ENCODE measurements at places on chromosomes 4 and X. TPM values are rescaled to one million over a fixed set of nuclear protein-coding genes. Genes with fewer than 3 reads are reported as not detected.

GRCh38 chr4:145899886-145900460 is 38.6 kb downstream of the ZNF827 start:
- no peak for DNase-seq

GRCh38 chr4:52012651-52013050 is 7.5 kb downstream of the LRRC66 start:
- DNase-seq: no peak

- DNase-seq: no peak
Measured at GRCh38 chrX:14303891-14304290, 225.4 kb upstream of the GLRA2 start.

- no peak for DNase-seq
Measured at GRCh38 chrX:120769576-120770341, 105.9 kb downstream of the CT47B1 start.

GRCh38 chrX:79412972-79413371 is 45.8 kb upstream of the ITM2A start:
- DNase-seq: peak; percentile 35

DNA sequence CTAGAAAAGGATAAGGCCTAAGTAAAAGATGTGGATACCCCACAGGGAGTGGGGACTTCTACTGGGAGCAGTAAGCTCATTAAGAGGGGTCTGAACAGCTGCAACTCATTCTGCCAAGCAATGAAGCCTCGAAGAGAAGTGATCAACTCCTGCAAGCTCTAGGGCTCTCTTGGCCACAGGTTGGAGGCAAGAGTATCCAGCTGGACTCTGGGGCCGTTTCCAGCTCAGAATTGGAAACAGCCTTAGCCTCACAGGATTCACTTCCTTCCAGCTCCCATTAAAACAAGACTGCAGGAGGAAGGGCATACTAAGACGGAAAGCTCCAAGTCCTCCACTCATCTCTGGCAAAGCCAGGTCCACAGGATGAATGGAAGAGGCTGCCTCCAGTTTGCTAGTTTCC is 126.3 kb downstream of the ATG4A start:
- no peak for DNase-seq

GRCh38 chrX:35445912-35446311 is 352.2 kb upstream of the MAGEB16 start:
- no peak for DNase-seq

DNA sequence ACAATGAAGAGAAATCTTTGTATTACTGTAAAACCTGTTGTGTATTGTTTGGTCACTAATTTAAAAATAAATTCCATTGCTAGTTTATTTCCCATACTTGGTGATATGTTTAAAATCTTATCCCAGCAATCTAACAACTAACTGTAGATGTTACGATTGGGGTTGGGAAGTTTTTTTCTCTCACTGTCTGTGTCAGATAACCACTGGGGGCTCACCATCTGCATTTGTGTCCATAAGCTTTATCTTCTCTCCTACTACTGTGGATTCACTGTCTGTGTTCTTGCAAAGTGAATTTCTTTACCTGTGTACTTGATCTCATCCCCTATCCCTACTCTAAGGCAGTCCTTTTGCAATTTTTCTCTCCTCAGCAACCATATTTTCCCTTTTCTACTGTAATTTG is 81.3 kb downstream of the STIM2 start:
- no peak for DNase-seq

- no peak for DNase-seq
Measured at GRCh38 chrX:128035318-128035717, 16.9 kb downstream of the ACTRT1 start.

- DNase-seq: no peak
Measured at GRCh38 chrX:69124108-69124507, 41.1 kb downstream of the PJA1 start.

GRCh38 chr4:41477181-41477905 is 60.6 kb upstream of the LIMCH1 start:
- no peak for DNase-seq

- DNase-seq: no peak
Measured at GRCh38 chrX:16488959-16489358, 161.0 kb upstream of the S100G start.

The GYG2 gene
- 0.38 TPM for total RNA-seq
